ENCODE measurements at places on chromosomes 13 and 19. TPM values are rescaled to one million over a fixed set of nuclear protein-coding genes. Genes with fewer than 3 reads are reported as not detected.

GRCh38 chr19:8421484-8422461, 8.7 kb downstream of the MARCHF2 start:
- no peak for DNase-seq

DNA sequence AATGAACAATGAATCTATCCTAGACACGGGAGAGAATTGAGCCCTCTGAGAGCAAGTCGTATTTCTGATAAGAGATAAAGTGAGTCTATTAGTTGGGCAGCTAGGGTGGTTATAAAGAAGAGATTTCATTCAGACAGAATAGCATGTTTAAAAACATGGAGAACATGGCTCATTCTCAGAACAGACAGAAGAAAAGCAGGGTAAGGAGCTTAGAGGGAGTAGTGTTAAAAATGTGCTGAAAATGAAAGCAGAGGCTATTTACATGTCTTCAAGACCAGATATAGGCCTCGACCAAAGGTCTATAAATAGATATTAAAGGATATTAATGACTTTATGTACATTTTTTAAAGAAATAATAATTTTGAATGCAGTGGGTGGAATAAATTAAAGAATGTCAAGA, 149.5 kb downstream of the SLITRK1 start:
- DNase-seq, result no peak

- DNase-seq, result peak; percentile 39
Observed at GRCh38 chr13:112715210-112715609, 25.4 kb downstream of the ATP11A start.

Gene SMAD9
- total RNA-seq, result 1.3 TPM

- no peak for DNase-seq
Observed at GRCh38 chr13:33262594-33262993, 23.0 kb downstream of the STARD13 start.

DNA sequence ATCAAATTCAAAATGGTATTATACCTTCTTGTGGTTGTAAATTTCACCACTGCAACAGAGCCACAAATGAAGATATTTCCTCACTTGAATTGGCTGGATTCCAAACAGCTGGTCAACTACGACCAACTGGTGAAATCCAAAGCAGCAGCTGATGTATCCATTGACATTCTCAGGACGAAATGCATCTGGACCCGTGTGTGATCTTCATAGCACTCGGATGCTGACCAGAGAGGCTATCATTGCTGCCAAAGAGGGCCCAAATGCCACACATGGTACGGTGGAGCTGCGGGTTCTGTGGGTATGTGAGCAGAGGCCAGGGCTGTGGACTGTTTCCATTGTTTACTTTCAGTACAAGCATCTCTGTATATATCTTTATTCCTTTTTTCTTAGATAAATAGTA, 25.6 kb upstream of the PCCA start:
- DNase-seq, result no peak

- DNase-seq, result no peak
Observed at GRCh38 chr13:100694722-100695508, 20.3 kb upstream of the TMTC4 start.

DNA sequence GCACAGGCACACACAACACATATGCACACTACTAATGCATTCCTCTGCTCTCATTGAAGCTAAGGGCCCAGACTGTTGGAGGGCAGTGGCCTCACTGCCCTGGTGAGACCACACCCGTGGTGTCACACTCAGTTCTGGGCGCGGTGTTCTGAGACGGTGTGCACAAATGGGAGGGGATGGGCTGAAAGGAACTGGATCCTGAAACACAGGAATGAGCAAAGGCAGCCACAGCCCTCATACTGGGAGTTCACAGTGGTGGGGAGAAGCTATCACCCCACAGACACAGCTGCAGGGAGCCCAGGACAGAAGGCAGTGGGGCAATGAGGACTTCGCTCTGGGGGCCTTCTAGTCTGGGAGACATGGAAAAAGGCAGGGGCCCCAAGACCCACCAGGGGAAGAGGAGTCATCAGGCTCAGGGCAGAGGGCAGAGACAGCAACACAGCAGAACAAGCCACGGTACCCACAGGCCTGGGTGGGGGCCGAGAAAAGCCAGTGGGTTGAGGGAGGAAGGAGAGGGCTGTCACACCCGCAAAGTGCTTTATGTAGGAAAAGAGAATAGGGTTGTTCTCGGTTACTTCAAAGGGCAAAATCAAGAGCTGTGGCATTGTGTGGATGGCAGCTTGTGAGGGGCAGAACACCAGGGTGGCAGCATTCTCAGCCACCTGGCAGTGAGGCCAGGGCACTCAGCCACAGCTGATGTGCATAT, 75.4 kb upstream of the GPR183 start:
- no peak for DNase-seq

Gene BRCA2
- 0.15 TPM for total RNA-seq

Gene IZUMO4
- total RNA-seq, result 0.89 TPM

Gene KPNA3
- 127 TPM for total RNA-seq

GRCh38 chr13:52992110-52992509, 36.5 kb upstream of the OLFM4 start:
- DNase-seq, result no peak

Gene FGF21
- not detected for total RNA-seq

GRCh38 chr19:42074513-42075363, 1.2 kb upstream of the ZNF574 start:
- DNase-seq, result no peak

DNA sequence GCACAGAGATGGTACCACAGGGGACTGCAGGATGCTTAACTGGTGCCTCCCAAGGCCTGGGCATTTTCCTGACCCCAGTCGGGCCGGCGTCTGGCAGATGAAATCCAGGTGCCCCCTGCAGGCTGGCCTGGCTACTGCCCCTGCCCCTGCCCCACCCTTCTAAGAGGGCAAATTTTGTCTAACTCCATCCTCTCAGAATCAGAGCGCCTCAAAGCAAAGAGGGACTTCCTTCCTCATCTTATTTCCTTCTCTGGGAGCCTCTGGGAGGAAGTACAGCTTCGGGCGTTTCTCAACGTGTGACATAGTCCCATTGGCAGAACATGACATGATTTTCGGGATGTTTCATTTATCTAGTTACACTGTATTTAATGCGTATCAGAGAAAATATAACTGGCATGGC, 2.7 kb downstream of the PRKACA start:
- peak; percentile 71 for DNase-seq

Gene CBY2
- total RNA-seq, result not detected

Gene F2RL3
- total RNA-seq, result 1.4 TPM

DNA sequence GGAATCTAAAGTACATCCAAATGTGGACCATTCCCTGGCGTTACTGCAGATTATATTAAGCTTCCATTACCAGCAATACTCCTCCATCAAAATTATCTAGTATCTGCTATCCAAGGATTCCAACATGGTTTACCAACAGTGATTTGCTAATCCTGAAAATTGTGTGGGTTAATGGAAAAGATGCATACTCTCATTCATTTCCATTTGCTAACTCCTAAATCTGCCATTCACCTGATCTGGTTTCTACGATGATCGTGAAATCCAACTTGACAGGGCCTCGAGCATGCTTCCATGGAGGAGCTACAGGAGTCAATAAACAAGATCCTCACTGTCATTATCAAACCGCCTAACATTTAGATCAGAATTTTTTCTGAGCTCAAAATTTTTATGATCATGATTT, 121.0 kb downstream of the RGCC start:
- no peak for DNase-seq

- DNase-seq, result no peak
Observed at GRCh38 chr13:105928048-105928447, 607.4 kb downstream of the EFNB2 start.

Gene ZNF568
- total RNA-seq, result 4.8 TPM

DNA sequence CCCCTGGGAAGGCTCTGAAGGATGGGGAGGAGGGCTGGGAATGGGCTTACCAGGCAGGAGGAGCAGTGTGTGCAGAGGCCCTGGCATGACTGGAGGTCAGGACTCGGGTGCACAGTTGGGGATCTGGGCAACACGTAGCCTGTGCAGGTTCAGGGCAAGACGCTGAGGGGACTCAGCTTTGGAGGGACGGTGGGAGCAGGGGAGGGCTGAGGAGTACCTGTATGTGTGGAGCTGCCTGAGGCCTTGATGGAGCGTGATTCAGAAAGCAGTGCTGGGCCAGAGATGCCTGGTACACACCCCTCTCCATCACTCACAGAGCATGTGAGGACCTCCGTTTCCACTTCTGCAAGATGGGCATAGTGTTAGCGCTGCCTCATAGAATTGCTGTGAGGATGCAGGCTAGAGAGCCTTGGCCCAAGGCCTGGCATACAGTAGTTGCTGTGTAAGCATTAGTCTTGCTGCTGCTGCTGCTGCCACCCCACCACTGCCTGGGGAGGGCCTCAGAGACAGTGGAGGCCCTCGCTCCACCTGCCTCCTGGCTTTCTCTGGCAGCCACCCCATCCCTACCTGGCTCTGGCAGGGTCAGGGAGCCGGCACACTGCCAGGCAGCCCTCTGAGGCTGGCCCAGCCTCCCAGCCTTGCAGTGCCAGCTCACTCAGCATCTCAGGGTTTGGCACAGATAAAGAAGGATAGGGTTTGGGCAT, 2.4 kb downstream of the PAK4 start:
- no peak for DNase-seq

DNA sequence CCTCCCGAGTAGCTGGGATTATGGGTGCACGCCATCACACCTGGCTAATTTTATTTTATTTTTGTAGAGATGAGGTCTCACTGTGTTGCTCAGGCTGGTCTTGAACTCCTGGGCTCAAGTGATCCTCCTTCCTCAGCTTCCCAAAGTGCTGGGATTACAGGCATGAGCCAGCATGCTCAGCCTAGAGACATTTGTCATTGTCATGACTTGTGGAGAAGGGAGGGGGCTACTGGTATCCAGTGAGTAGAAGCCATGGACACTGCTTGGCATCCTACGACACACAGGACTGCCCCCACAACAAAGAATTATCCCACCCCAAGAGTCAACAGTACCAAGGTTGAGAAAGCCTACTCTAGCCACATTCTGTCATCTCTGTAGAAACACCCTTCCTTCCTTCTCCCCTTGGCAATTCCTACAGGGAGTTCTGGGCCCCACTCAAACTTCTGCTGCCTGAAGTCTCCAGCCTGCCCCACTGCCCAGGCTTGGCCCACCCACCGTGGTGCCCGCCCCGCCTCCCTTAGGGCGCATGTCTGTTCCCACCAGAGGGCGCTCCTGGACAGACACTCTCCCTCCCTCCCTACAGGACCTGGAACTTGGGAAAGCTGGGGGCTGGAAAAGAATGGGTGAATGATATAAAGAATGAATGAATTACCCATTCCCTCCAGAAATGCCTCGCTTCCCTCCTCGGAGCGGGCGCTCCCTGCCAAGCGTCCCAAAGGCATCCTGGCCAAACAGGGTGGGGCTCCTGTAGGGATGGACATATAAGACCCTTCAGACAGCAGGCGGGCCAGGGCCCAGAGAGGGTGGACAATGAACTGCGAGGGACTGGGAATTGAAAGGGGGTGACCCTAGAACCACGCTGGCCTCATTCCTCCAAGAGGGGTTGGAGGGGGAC, 5.5 kb upstream of the EMP3 start:
- DNase-seq, result peak; percentile 82

Gene DLL3
- not detected for total RNA-seq

- no peak for DNase-seq
Observed at GRCh38 chr13:112679932-112680677, 9.7 kb upstream of the ATP11A start.

GRCh38 chr19:35240327-35240726, 8.5 kb upstream of the LSR start:
- DNase-seq, result no peak

- DNase-seq, result no peak
Observed at GRCh38 chr13:28854657-28855056, 34.5 kb downstream of the MTUS2 start.

- DNase-seq, result no peak
Observed at GRCh38 chr13:99465454-99465853, 35.8 kb upstream of the TM9SF2 start.

DNA sequence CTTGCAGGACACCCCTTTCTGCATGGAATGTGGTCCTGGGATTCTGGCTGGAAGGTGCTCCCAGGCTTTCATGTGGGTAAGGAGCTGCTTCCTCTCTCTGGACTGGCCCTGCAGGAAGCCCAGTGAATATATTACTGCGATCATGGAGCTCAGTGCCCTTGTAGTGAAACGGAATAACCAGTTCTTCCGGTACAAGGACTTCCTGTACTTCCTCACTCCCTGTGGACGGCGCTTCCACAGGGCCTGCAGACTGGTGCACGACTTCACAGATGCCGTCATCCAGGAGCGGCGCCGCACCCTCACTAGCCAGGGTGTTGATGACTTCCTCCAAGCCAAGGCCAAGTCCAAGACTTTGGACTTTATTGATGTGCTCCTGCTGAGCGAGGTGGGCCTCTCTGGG, 8.0 kb downstream of the CYP4F8 start:
- DNase-seq, result no peak

Gene ZIM2
- not detected for total RNA-seq

Gene ZIC5
- not detected for total RNA-seq

Gene LIG1
- total RNA-seq, result 2.9 TPM

Gene RFPL4AL1
- total RNA-seq, result not detected

GRCh38 chr13:52749419-52749818, 9.8 kb upstream of the CNMD start:
- no peak for DNase-seq

Gene GJB2
- not detected for total RNA-seq

DNA sequence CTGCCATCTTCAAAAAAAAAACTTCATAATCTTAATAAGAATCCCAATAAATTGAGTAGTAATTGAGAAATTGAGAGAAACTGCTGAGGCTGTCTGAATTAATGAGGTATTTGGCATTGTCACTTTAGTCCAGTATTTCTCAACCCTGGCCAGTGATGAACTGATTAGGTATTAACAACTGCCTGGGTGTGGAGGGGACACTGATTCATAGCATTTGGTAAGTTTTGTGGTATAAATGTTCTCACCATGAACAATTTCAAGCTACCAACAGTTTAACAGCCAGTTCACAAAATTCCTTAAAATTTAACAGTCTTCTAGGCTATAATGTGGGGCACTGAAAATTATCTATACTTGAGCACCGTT, 18.3 kb downstream of the GPC6 start:
- no peak for DNase-seq

DNA sequence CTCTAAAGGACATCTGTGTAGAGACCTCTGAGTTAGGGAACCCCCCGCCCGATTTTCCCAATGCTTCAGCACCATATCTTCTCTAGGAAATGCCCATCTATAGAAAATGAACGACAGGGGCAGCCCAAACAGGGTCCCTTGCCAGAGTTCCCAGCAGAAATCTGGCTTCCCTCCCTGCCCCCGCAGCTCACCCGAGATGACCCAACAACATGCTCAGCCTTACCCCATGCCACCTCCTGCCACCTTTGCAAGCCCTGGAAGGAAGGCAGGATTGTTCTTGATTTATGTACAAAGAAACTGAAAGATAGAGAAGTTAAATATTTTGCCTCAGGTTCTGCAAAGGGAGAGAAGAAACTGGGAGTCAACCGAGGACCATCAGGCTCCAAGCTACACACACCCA, 105.6 kb upstream of the UQCRFS1 start:
- no peak for DNase-seq

Gene PROZ
- not detected for total RNA-seq

All from psoas muscle (tissue), 8 donors.